Cerebellar nuclear complex (tissue), 1 donor: ENCODE measurements at places on chromosomes 4 and X.

- DNase-seq, result no peak
Measured at GRCh38 chr4:187357045-187357643, 633.5 kb upstream of the FAT1 start.

GRCh38 chr4:173509036-173510001, 20.7 kb downstream of the HAND2 start:
- no peak for DNase-seq

DNA sequence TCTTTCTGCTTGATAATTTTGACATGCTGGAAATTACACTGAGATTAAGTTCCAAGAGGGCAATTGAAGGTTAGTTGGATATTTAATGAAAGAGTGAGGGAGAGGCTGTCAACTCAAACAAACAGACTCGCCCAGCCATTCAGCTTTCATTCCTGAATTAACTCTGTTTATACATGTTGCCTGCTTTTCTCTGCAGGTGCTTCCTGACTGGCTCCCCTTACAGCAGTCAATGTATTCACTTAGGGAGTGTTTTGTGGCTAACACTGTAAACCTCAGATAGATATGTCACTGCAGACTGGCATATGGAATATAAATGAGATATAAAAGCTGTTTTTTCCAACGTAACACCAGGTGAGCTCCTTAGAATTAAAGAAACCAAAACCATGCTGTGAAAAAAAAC, 28.7 kb downstream of the TMPRSS11A start:
- no peak for DNase-seq

- no peak for DNase-seq
Measured at GRCh38 chrX:136328933-136329332, 28.2 kb downstream of the ADGRG4 start.

GRCh38 chr4:76624241-76624681, 189.2 kb downstream of the SHROOM3 start:
- no peak for DNase-seq

DNA sequence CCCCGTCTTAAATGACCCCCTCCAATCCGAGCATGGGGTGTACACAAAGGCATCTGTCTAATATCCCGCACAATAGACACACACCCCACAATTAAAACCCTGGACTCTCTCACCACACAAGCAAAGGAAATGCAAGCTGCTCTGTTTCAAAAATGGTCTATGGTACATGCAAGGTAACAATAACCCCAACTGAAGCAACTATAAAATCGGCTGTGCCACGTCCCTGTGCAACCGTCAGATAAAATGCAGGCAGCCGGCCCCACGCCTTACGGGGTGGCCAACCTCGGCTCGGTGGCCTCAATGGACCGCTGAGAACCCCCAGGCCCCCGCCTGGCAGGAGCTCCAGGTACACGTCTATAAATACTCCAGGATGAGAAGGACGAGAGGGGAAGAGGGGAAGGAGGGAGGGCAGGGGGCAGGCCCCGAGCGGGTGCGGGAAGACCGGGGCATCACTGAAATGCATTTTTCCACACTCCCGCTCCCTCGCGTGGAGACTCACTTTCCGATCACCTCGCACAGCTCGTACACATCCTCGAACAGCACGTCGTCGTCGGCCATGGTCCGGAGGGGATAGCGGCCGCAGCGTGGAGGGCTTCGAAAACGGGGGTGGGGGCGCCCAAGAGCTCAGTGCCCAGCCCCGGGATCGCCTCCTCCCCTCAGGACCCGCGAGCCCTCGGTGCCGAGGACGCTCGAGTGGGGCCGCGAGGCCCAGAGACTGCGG, 763 bp downstream of the CASK start:
- no peak for DNase-seq

- DNase-seq, result no peak
Measured at GRCh38 chrX:31057291-31057690, 14.6 kb downstream of the FTHL17 start.

DNA sequence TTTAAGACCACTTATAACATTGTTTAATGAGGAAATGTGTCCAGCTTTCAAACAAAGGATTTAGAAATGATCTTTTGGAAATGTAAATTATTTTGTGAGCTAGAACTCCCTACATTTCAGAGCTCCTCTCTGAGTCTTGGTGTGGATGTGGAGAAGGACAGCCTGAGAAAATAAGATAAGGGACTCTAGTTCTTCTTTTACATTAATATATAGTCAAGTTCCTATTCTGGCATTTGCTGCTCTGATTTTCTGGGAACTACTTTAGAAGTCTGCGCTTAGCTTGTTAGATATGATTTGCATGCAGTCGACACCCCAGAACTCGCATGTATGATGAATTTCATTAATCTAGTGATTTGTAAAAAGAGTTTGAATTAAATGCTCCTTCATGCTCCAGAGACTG, 45.5 kb downstream of the TSPAN7 start:
- no peak for DNase-seq

GRCh38 chr4:10112658-10113284, 3.8 kb downstream of the WDR1 start:
- DNase-seq, result no peak

DNA sequence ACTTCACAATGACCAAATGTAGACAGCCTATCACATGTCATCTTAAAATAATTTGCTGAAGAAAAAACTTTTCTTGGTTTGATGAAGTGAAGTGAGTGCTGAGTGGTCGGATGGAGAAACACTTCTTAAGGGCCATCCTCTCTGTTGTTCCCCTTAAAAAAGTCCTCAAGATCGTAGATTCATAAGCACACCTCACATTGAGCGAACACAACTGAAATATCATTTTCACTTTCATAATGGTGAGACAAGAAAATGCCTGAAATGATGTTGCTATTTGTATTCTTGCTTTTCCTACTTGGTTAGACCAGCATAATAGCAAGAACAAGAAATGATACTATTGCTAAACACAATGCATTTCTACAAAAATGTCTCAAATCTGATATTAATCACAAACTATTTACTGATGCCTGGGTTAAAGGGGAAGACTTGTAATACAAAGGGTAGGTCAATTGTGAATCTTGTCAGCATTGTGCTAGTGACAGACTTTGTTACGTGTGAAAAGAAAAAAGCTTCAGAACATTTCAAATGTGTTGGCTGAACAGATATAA, 305.6 kb upstream of the NR3C2 start:
- no peak for DNase-seq

DNA sequence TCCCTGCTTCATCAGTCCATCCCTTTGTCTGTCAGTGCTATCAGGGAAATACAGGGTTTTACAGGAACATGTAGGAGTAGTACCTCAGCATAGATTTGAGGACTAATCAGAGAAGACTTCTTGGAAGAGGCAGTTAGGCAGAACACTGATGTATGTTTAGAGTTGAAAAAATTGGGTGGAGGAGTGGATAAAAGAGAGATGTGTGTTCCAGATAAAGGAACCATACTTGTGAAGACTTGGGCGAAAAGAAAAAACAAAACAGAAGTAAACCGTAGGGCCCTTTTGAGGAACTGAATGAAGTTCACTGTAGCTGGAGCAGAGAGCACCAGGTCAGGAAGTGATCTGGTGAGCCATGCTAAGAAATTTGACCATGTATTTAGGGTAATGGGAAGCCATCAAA, 32.3 kb downstream of the AFF1 start:
- no peak for DNase-seq

GRCh38 chr4:18034099-18034498, 12.5 kb upstream of the LCORL start:
- no peak for DNase-seq
